ENCODE measurements at places on chromosomes 13 and 19.

- no peak for DNase-seq
Observed at GRCh38 chr13:46404733-46405100, 17.7 kb upstream of the RUBCNL start.

GRCh38 chr19:35768082-35768421 lies 7.3 kb upstream of the ARHGAP33 start:
- DNase-seq: no peak

GRCh38 chr13:18949489-18949761 lies 232.2 kb downstream of the TUBA3C start:
- no peak for DNase-seq

GRCh38 chr13:30148171-30148754 lies 159.1 kb downstream of the KATNAL1 start:
- no peak for DNase-seq

GRCh38 chr13:109243311-109243951 lies 543.0 kb downstream of the IRS2 start:
- peak; percentile 96 for DNase-seq

- DNase-seq: peak; percentile 7
Observed at GRCh38 chr13:85313761-85314503, 485.3 kb downstream of the SLITRK6 start.

DNA sequence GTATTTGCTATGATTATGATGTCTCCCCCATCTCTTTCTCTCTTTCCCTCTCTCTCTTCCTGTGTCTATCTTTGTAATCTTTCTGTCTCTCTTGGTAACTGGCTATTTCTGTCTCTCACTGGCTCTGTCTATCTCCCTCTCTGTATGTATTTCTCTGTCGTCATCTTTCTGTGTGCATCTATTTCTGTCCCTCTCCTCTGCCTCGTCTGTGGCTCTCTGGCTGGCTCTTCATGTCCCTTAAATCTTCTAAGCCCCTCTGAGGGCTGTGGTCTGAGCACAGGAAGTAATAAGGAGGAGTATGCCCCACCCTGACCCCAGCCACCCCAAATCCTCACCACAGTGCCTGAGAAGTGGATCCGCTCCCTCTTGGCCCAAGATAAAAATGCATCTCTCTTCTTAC lies 104.4 kb downstream of the DNAJC15 start:
- DNase-seq: no peak

- DNase-seq: no peak
Observed at GRCh38 chr19:29992233-29992867, 50.3 kb downstream of the URI1 start.

DNA sequence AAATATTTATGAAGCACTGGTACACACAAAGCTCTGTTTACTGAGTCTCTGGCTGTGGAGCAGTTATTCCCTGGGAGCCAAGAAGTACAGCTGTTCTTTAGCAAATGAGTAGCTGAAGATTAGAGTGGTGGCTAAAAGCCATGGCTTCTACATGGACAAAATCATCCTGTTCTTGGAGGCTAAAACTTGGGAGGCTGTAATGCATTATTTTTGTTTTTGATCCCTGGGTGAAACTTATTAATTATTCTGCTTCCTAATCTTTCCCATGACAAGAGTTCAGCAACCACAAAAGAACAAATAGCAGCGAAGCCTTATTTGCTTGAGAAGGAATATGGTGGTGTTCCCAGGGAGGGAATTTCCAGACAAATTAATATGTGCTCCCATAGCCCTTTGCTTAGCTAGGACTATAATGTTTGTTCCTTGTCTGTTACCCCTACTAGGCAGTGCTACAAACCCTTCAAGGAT lies 109.5 kb downstream of the DCT start:
- DNase-seq: peak; percentile 18

Measured in fibroblast of lung (primary cell).